ENCODE measurements at places on chromosomes 6 and 20.
A peak's percentile ranks its signal among the peaks of the same experiment; 100 is the strongest.

DNA sequence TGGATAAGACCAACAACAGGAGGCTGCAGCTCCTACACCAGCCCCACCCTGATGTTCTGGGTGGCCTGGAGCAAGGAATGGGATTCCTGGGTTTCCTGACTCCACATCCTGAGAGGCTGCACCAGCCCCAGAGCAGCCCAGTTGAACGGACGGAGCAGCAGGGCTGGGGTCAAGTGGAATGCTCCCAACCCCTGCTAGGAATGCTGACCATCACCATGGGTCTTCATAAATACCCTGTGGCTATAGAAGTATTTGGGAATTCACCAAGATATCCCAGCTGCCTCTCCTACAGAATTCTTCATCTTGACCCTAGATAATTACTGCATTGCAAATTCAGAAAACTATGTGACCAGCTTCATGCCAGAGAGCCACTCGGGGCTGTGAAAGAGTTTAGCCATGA lies 180.3 kb downstream of the THBS2 start:
- no peak for DNase-seq

GRCh38 chr6:169162752-169163407 lies 90.8 kb downstream of the THBS2 start:
- DNase-seq: peak; percentile 3

- no peak for DNase-seq
Measured at GRCh38 chr6:158405933-158406332, 93.7 kb downstream of the TULP4 start.

DNA sequence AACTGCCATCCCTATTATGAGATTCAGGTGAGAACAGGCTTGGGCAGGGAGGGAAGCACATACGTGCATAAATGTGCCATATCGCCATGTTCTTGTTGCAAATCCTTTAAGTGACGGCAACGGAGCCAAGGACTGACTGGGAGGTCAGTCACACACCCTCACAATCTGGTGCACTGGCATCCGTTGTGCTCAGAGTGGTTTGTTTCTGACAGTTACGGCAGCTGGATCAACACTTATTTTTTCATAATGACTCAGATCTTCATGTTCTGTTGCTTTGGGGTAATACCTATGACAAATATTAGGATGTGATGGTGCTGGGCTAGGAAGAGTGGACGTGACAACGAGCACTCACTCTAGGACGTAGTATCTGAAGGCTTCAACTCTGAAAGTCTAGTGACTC lies 56.2 kb upstream of the PREP start:
- DNase-seq: no peak

DNA sequence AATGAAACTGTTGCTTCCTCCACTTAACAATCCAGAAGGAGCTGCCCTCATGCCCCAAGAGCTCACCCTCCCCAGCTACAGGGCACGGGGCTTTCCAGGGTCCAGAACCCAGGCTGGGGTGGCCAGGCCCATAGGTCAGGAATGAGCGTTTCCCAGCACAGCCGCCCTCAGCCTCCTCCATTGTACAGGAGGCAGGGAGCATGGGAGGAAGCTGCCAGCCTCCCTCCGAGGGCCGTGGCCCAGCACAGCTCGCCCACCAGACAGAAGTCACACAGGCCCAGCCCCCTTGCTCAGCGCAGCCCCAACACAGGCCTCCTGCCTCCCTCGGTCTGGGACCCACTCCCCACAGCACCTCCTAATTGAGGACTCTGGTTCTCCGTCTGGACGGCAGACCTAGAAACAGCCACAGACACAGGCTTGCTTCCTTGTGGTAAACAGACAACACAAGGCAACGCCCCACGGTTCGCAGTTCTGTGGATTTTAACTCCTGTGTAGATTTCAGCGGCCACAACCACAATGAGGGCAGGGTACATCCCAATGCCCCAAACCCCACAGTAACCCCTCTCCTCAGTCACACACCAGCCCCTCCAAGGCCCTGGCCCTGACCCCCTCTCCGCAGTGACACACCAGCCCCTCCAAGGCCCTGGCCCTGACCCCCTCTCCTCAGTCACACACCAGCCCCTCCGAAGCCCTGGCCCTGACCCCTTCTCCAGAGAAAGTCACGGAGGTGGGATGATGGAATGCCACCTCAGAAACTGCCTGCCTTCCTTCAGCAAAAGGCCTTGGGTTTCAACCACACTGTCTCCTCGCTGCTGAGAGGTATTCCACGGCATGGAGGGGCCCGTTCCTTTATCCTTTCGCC lies 173.5 kb downstream of the DLL1 start:
- no peak for DNase-seq

Measured in activated T-cell treated with anti-CD3 and anti-CD28 coated beads for 48 hours (primary cell).